Chondrocyte (in vitro differentiated cells): ENCODE measurements at places on chromosomes 6 and 20. TPM values are rescaled to one million over a fixed set of nuclear protein-coding genes. Genes with fewer than 3 reads are reported as not detected.

BMP7 gene
- not detected in 3 replicates for total RNA-seq

GRCh38 chr20:38270869-38271605 lies 10.5 kb upstream of the KIAA1755 start:
- peaks cover 69% of the 10 kb centered on the region for H3K4me1 ChIP-seq
- DNase-seq = peak; percentile 70
- H3K27ac ChIP-seq = peak overlapping the region; percentile 82
- H3K27me3 ChIP-seq = no peaks in the 10 kb centered on the region
- H3K36me3 ChIP-seq = no peaks in the 10 kb centered on the region

GRCh38 chr20:17895641-17896171 lies 72.9 kb downstream of the SNX5 start:
- H3K4me1 ChIP-seq = peaks cover 42% of the 10 kb centered on the region
- H3K27me3 ChIP-seq = no peaks in the 10 kb centered on the region
- no peak for DNase-seq
- peaks cover 3% of the 10 kb centered on the region for H3K36me3 ChIP-seq
- H3K4me3 ChIP-seq = peak overlapping the region; percentile 57

IP6K3 gene
- 6.1 to 9.0 TPM (median 6.5 TPM) in 3 replicates for total RNA-seq

KIFC1 gene
- total RNA-seq = 7.4 to 10.4 TPM (median 8.1 TPM) in 3 replicates

- peaks cover 6% of the 10 kb centered on the region for H3K4me1 ChIP-seq
- peak; percentile 28 for DNase-seq
- H3K27ac ChIP-seq = no peak overlapping the region
- H3K4me3 ChIP-seq = no peak overlapping the region
Measured at GRCh38 chr20:17722493-17723300, 22.9 kb downstream of the BANF2 start.

- DNase-seq = no peak
- H3K27me3 ChIP-seq = no peaks in the 10 kb centered on the region
- H3K4me3 ChIP-seq = no peak overlapping the region
- H3K27ac ChIP-seq = no peak overlapping the region
- peaks cover 25% of the 10 kb centered on the region for H3K4me1 ChIP-seq
Measured at GRCh38 chr6:15493437-15494168, 169.2 kb downstream of the DTNBP1 start.

KCNQ5 gene
- 4.1 to 4.7 TPM (median 4.5 TPM) in 3 replicates for total RNA-seq

- no peak for DNase-seq
- H3K4me1 ChIP-seq = peaks cover 17% of the 10 kb centered on the region
- no peaks in the 10 kb centered on the region for H3K27me3 ChIP-seq
- peak overlapping the region; percentile 91 for H3K4me3 ChIP-seq
Measured at GRCh38 chr6:118933855-118934460, 1.0 kb downstream of the MCM9 start.
